ENCODE measurements at places on chromosomes 16 and 17. TPM values are rescaled to one million over a fixed set of nuclear protein-coding genes. Genes with fewer than 3 reads are reported as not detected.

GRCh38 chr16:30853758-30854157 lies 40.1 kb downstream of the BCL7C start:
- no peaks in the 10 kb centered on the region for H3K27me3 ChIP-seq
- DNase-seq, result peak; percentile 21
- no peak overlapping the region for H3K4me3 ChIP-seq
- H3K4me1 ChIP-seq, result no peaks in the 10 kb centered on the region
- H3K27ac ChIP-seq, result no peak overlapping the region
- no peaks in the 10 kb centered on the region for H3K36me3 ChIP-seq

DNA sequence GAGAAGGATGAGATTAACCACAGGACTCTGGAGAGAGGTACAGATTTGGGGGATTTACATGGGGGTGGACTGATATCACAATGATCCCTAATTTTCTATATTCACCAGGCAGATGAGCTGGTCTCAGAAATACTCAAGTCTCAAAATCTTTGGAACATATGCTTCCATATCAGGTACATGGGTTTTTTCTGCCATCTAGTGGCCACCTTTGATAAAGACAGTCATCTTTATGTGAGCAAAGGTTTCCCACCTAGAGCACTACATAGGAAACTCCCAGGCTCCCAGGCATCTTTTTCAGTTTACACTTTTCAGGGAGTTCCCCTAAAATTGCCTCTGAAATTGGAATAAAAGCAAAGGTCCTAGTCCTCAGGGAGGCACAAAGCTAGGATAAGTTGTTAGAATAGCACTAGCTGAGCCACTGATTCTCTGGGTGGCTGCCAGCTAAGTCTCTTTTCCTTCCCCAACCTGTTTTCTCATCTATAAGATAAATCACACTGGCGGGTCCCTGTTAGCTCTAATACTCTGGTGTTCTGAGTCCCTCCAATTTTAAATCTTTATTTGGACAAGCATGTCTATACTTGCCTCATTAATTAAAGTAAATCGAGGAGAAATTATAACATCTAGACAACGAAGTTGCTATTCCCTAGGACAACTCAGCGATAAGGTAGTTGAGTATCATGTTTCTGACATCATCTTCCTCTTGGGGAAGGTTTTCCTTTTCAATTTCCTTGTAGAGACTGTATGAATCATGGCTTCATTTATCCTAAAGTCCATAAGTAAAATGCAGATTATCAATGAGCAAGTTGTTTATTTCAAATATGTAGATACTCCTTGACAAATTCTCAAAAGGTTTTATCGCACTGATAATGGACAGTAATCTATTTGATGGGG lies 19.0 kb upstream of the MON1B start:
- no peaks in the 10 kb centered on the region for H3K4me1 ChIP-seq
- no peak overlapping the region for H3K27ac ChIP-seq
- no peaks in the 10 kb centered on the region for H3K36me3 ChIP-seq
- H3K4me3 ChIP-seq, result no peak overlapping the region

DNA sequence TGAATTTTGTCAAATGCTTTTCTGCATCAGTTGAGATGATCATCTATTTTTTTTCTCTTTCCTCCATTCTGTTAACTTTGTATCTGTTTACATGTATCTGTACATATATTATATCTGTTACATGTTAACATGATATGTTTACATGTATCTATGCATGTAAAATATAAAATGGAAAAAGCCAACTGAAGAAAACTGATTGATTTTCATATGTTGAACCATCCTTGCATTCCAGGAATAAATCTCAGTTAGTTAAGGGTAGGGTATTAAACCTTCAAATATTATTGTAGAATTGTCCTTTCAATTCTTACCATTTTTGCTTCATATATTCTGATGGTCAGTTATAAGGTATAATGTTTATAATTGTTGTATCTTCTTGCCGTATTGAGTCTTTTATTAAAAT lies 336.1 kb downstream of the ZFHX3 start:
- no peaks in the 10 kb centered on the region for H3K27me3 ChIP-seq
- H3K27ac ChIP-seq, result no peak overlapping the region
- H3K4me3 ChIP-seq, result no peak overlapping the region
- no peaks in the 10 kb centered on the region for H3K4me1 ChIP-seq

DNA sequence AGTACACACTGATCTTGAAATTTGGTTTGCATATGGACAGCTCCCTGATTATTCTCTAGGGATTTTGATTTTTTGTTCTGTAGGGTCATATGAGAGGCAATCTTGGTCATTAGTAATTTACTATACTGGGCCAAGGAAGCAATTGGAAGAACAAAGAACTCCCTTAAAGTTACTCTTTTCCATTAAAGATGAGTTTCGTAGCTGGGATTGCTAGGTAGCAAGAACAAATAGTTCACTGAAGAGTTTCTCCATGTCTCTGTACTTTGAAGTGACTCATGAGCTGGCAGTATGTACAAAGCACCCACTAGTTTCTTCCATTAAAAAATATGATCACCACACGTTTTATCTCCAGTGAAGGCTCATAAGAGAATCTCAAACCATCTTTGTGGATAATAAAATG lies 6.2 kb upstream of the BCAS3 start:
- H3K4me1 ChIP-seq, result no peaks in the 10 kb centered on the region
- no peak overlapping the region for H3K27ac ChIP-seq
- H3K4me3 ChIP-seq, result no peak overlapping the region
- no peaks in the 10 kb centered on the region for H3K36me3 ChIP-seq
- H3K27me3 ChIP-seq, result no peaks in the 10 kb centered on the region

DNA sequence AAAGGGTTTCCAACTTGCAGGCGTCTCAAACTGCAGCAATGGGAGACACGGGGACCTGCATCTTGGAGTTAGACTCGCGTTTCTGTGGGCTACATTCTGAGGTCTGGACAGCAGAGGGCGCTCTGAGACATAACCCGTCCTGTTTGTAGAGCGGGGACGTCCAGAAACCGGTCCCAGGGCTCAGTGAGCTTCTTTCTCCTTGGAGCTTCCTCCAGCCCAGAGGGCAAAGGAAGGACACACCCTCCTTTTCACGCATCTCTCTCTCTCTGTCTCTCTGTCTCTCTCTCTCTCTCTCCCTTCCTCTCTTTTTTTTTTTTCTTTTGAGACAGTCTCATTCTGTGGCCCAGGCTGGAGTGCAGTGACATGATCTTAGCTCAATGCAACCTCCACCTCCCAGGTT lies 19.8 kb downstream of the COX4I1 start:
- no peaks in the 10 kb centered on the region for H3K27me3 ChIP-seq
- H3K27ac ChIP-seq, result no peak overlapping the region
- peaks cover 11% of the 10 kb centered on the region for H3K4me1 ChIP-seq
- H3K4me3 ChIP-seq, result no peak overlapping the region
- peak; percentile 89 for DNase-seq

- H3K4me3 ChIP-seq, result no peak overlapping the region
- no peaks in the 10 kb centered on the region for H3K36me3 ChIP-seq
- no peaks in the 10 kb centered on the region for H3K27me3 ChIP-seq
- DNase-seq, result peak; percentile 62
- H3K27ac ChIP-seq, result peak overlapping the region; percentile 19
- peaks cover 47% of the 10 kb centered on the region for H3K4me1 ChIP-seq
Observed at GRCh38 chr17:7867881-7868329, 10.1 kb downstream of the CYB5D1 start.

- H3K4me3 ChIP-seq, result no peak overlapping the region
- no peaks in the 10 kb centered on the region for H3K4me1 ChIP-seq
- peaks cover 23% of the 10 kb centered on the region for H3K36me3 ChIP-seq
- no peak overlapping the region for H3K27ac ChIP-seq
- DNase-seq, result no peak
Observed at GRCh38 chr16:72427051-72427782, 255.3 kb upstream of the PMFBP1 start.

GRCh38 chr16:13999895-14000425 lies 71.2 kb upstream of the MRTFB start:
- H3K4me3 ChIP-seq, result no peak overlapping the region
- no peaks in the 10 kb centered on the region for H3K27me3 ChIP-seq
- no peaks in the 10 kb centered on the region for H3K36me3 ChIP-seq
- peaks cover 32% of the 10 kb centered on the region for H3K4me1 ChIP-seq
- DNase-seq, result no peak
- H3K27ac ChIP-seq, result no peak overlapping the region

- H3K27ac ChIP-seq, result peak overlapping the region; percentile 97
- H3K4me1 ChIP-seq, result peaks cover 45% of the 10 kb centered on the region
- no peaks in the 10 kb centered on the region for H3K27me3 ChIP-seq
Observed at GRCh38 chr16:88649924-88650748, 717 bp downstream of the CYBA start.

GRCh38 chr17:4199818-4200402 lies 56.9 kb downstream of the CYB5D2 start:
- peaks cover 72% of the 10 kb centered on the region for H3K36me3 ChIP-seq
- no peak overlapping the region for H3K27ac ChIP-seq
- H3K4me1 ChIP-seq, result no peaks in the 10 kb centered on the region

GRCh38 chr16:88458039-88458772 lies 5.1 kb downstream of the ZFPM1 start:
- H3K4me1 ChIP-seq, result peaks cover 30% of the 10 kb centered on the region
- H3K4me3 ChIP-seq, result no peak overlapping the region
- no peak overlapping the region for H3K27ac ChIP-seq
- DNase-seq, result no peak
- no peaks in the 10 kb centered on the region for H3K36me3 ChIP-seq

DNA sequence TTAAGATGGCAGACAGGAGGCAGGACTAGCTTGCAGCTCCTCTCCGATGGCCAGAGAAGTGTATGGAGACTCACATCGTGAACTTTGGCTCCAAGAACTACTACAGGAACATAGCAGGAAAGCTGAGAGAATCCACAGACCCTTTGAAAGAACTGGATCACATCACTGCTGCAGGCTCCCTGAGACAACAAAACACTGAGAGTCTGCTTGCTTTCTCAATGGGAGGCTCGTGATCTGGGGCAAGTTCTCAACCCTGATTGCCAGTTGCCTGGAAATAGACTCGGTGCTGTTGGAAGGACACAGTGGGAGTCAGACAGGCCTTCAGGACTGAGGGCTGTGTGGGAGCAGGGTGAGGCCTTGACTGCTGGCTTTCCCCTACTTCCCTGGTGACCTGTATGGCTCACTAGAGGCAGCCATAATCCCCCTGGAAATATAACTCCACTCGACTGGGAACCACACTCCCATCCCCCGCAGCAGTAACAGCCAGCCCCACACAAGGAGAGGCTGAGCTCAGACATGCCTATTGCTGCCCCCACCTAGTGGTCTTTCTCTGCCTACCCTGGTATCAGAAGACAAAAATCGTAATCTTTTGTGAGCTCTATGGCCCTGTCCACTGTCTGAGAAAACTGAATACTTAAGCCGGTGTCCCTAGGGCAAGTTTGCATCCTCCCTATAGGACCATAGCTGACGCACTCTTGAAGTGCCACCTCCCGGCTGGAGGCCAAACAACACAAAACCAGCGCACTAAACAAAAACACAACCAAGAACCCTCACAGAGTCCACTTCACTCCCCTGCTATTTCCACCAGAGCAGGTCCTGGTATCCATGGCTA lies 238.4 kb downstream of the CEP112 start:
- no peak overlapping the region for H3K4me3 ChIP-seq
- no peaks in the 10 kb centered on the region for H3K27me3 ChIP-seq
- no peak overlapping the region for H3K27ac ChIP-seq
- no peaks in the 10 kb centered on the region for H3K36me3 ChIP-seq

DNA sequence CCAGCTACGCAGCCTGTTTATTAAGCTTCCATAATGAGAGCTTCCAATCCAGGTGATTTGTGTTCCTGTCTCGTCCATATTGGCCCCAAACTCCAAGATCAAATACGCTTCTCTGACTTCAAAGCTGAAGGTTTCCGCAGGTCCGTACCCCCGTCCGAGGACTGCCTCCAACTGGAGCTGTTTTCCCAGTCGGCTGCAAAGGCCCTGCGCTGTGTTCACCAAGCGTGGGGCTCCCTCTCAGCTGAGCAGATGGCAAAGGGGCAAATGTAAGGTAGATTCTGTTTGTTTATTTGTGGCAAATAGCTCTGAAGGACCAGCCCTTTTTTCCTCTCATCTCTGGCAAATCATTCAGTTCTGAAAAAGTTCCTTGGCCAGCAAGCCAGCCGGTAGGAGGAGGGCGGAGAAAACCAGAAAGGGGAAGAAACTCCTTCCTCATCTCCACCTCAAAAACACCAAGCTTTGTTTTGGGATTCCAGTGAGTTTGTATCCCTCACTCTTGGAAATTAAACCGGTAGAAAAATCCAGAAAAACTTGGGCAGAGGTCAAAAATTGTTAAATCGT lies 35.2 kb downstream of the NXN start:
- no peak overlapping the region for H3K27ac ChIP-seq
- no peak overlapping the region for H3K4me3 ChIP-seq

GRCh38 chr16:89289428-89290395 lies 72.2 kb downstream of the ZNF778 start:
- no peaks in the 10 kb centered on the region for H3K4me1 ChIP-seq
- no peak overlapping the region for H3K27ac ChIP-seq
- no peak overlapping the region for H3K4me3 ChIP-seq
- H3K36me3 ChIP-seq, result peaks cover 56% of the 10 kb centered on the region
- no peaks in the 10 kb centered on the region for H3K27me3 ChIP-seq

GRCh38 chr17:3688027-3688553 lies 7.9 kb downstream of the P2RX5 start:
- no peaks in the 10 kb centered on the region for H3K4me1 ChIP-seq
- H3K36me3 ChIP-seq, result no peaks in the 10 kb centered on the region
- H3K27me3 ChIP-seq, result no peaks in the 10 kb centered on the region
- no peak overlapping the region for H3K27ac ChIP-seq
- DNase-seq, result no peak
- no peak overlapping the region for H3K4me3 ChIP-seq

- H3K27ac ChIP-seq, result no peak overlapping the region
- peaks cover 15% of the 10 kb centered on the region for H3K4me1 ChIP-seq
- H3K36me3 ChIP-seq, result peaks cover 80% of the 10 kb centered on the region
- H3K27me3 ChIP-seq, result no peaks in the 10 kb centered on the region
- DNase-seq, result no peak
- H3K4me3 ChIP-seq, result no peak overlapping the region
Observed at GRCh38 chr16:4410335-4411075, 5.9 kb downstream of the CORO7 start.

CA10 gene
- polyA plus RNA-seq, result not detected

SMIM5 gene
- 2.2 TPM for polyA plus RNA-seq

MT1A gene
- polyA plus RNA-seq, result not detected

RHBDL1 gene
- not detected for polyA plus RNA-seq

BAHCC1 gene
- polyA plus RNA-seq, result 8.5 TPM

TERB1 gene
- not detected for polyA plus RNA-seq

HP gene
- polyA plus RNA-seq, result 5.7 TPM

TBC1D3I gene
- polyA plus RNA-seq, result 0.24 TPM

KRT17 gene
- not detected for polyA plus RNA-seq

KRTAP3-1 gene
- not detected for polyA plus RNA-seq

TMEM98 gene
- not detected for polyA plus RNA-seq

LRRC75A gene
- polyA plus RNA-seq, result 5.1 TPM

TRIM72 gene
- polyA plus RNA-seq, result not detected

PRM2 gene
- polyA plus RNA-seq, result not detected

PRSS21 gene
- 3.1 TPM for polyA plus RNA-seq

ZNF319 gene
- 1.9 TPM for polyA plus RNA-seq

All from CD14-positive monocyte (primary cell).